WTC11 (cell line): ENCODE measurements at places on chromosomes 5 and 9. TPM values are rescaled to one million over a fixed set of nuclear protein-coding genes. Genes with fewer than 3 reads are reported as not detected.

The ZFR gene
- total RNA-seq = 60.9 to 65.7 TPM (median 64.5 TPM) in 3 replicates

- no peak for DNase-seq
Observed at GRCh38 chr9:20087481-20087880, 298.6 kb upstream of the SLC24A2 start.

DNA sequence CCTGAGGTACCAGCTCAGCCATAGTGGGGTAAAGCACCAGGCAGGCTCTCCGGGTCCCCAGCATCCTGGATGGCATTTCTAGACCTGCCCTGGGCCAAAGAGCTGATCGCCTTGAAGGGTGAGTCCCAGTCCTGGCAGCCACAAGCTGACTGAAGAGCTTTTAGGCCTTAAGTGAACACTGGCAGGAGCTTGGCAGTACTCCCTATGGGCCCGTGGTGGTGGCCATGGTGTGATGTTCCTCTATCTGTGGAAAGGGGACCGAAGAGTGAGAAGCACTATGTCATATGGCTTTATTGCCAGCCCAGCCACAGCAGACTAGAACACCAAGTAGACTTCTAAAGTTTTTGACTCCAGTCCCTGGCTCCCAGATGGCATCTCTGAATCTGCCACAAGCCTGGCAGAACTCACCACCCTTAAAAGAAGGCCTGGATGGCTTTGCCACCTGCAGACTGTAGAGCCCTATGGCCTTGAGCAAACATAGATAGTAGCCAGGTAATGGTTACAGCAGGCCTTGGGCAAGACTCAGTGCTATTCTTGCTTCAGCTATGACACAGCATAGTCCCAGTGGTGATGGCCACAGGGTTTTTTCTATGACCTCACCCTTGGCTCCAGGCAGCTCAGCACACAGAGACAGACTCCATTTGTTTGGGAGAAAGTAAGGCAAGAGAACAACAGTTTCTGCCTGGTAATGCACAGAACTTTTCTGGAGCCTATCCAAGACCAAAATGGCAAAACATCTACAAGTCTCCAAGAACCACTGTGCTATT, 801.5 kb upstream of the DMAC1 start:
- no peak for DNase-seq

DNA sequence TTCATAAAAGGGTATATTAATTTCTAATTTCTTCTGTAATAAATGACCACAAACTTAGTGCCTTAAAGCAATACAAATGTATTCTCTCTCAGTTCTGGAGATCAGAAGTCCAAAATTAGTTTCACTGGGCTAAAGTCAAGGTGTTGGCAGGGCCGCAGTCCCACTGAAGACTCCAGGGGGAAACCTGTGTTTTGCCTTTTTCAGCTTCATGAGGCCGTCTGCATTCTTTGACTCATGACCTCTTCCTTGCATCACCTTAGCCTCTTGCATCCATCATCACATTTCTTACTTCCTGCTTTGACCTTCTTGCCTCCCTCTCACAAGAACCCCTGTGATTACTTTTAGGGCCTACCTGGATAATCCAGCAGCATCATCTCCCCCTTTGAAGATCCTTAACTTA, 42.0 kb upstream of the ALDH1B1 start:
- DNase-seq = no peak

DNA sequence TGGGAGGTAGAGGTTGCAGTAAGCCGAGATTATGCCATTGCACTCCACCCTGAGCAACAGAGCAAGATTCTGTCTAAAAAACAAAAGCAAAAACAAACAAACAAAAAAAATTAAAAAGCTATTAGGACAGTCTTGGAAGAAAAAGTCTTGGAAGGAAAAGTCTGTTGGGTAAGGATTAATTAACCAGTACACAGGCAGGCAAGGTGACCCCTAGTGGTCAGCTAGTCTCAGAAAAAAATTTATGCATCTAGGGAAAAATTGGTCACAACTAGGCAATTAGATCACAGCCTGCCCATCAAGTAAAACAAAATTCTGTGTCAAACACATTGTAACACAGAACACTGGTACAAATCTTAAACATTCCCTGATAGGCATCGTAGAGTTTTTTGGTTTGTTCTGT, 6.7 kb upstream of the ANKRD18B start:
- DNase-seq = no peak
